ENCODE measurements at places on chromosomes 6 and 20.

GRCh38 chr6:118953391-118953790 is 18.4 kb upstream of the MCM9 start:
- no peak for DNase-seq

DNA sequence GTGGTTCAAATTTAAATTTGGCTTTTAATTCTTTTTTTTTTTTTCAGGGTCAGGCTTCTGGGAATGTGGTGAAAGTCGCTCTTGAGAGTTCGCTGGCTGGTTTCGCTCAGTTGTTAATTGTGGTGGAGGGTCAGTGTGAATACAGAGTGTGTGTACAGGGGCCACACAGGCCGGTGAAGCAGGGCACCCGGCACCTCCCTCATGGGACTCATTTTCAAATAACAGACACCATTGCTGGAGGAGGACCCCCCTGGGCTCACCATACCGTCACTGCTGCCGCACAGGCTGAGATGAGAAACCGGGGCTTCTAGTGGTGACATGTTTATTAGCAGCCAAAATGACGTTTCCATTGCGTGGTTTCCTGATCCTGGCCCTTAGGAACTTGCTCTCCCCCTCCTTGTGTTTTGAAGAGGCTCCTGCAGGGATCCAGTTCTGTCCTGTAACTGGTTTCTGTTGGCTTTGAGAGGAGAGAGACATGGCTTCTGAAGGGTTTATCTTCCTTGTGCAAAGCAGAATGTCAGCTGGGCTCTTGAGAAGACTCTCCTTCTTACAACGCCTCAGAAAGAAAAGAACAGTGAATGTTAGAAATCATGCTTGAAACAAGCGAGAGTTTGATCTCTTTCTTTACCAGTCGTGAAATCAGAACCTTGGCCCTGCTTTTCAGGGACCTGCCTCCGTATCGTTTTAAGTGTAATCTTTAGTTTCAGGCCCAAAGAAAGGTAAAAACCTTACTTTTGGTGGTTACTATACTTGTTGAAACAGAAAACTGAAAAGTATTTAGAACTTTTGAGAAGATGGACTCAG is 37.8 kb downstream of the DUSP22 start:
- DNase-seq, result no peak

GRCh38 chr20:22729180-22729579 is 144.8 kb upstream of the FOXA2 start:
- no peak for DNase-seq

DNA sequence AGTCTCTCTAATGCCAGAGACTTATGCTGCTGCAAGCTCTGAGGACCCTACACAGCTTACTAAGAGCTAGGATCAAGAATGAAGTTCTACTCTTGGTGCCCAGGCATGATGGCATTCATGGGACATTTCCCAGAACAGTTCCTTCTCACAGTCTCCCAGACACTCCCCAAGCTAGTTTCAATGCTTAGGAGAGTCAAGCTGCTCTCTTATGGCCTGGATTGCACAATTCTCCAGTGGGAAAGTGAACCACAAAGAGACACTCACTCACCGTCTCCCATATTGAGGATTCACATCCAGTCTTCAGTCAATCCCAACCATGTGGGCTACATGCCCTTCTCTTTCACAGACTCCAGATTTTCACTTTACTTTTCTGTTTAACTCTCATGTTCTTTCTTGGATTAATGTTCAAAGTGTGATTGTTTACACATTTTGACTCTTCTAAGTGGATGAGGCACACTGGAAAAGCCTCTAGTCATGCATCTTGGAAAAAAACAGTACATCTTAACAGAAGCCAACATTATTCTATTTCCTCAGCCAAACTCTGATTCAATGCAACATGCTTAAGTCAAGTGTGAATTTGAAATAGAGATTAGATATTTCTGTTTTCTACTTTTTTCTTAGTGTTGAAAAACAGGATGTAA is 447.8 kb upstream of the BTBD3 start:
- DNase-seq, result no peak

GRCh38 chr6:134315974-134316441 is 1.9 kb downstream of the SGK1 start:
- DNase-seq, result no peak

DNA sequence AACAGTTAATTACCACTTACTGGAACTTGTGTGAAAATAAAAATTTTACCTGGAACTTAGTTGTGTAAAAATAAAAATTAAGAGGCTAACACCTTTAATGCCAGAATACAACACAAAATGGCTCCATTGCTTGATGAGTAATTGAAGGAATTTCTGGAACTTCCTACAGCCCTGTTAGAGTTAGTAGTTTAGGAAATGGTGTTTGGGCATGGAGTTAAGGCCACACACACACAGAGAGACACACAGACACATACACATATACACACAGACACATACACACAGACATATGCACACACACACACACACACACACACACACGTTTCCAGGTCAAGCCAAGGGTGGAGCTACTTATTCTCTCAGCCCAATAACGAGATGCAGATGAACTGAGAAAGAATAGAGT is 20.6 kb upstream of the CST3 start:
- no peak for DNase-seq

GRCh38 chr6:114342826-114343781 is at the start of gene HS3ST5:
Gene HS3ST5, minus strand, starts transcription at chr6:114343023. Its CDS starts 280,178 bp downstream, at chr6:114062845.
- DNase-seq, result no peak

GRCh38 chr6:126388104-126388598 is 48.2 kb downstream of the CENPW start:
- no peak for DNase-seq

GRCh38 chr20:6975311-6975710 is 207.8 kb downstream of the BMP2 start:
- DNase-seq, result no peak

- no peak for DNase-seq
Observed at GRCh38 chr20:33791021-33791420, 20.1 kb upstream of the CHMP4B start.

DNA sequence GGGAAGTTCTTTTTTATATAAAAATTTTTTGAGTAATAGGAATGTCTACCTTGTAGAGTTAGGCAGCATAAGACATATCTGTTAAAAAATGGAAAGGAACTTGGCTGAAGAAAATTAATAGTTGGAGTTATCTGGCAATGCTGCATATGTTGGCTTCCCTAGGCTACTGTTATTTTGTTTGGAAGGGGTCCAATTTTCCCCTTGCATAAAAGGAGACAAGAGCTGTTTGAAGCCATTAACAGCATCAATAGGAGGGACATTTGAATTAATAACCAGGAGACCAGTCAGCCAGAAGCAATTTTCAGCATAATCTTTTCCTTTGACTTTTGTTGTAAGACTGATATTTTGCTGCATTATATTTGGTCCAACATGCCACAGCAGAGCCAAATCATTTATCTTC is 80.9 kb upstream of the TAB2 start:
- no peak for DNase-seq

DNA sequence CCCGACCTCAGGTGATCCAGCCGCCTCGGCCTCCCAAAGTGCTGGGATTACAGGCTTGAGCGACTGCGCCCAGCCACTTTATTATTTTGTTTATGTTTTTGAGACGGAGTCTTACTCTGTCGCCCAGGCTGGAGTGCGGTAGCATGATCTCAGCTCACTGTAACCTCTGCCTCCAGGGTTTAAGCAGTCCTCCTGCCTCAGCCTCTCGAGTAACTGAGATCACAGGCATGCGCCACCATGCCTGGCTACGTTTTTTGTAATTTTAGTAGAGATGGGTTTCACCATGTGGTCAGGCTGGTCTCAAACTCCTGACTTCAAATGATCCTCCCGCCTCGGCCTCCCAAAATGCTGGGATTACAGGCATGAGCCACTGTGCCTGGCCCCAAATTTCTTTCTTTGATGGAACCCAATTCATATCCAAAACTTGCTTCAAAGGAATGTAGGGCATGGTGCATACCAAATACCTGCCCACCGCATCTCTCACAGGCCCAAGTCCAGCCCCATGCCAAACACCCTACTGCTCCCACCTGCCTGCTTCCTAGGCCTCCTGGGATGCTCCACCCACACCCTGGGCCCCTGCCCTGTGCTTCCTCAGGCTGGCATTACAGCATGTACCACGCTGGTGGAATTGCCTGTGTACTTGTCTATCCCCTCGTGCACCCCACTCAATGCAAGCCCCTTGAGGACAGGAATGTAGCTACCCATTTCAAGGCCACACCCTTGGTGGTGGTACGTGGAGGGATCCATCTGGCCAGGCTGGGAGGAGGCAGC is 4.9 kb upstream of the HMGA1 start:
- no peak for DNase-seq

DNA sequence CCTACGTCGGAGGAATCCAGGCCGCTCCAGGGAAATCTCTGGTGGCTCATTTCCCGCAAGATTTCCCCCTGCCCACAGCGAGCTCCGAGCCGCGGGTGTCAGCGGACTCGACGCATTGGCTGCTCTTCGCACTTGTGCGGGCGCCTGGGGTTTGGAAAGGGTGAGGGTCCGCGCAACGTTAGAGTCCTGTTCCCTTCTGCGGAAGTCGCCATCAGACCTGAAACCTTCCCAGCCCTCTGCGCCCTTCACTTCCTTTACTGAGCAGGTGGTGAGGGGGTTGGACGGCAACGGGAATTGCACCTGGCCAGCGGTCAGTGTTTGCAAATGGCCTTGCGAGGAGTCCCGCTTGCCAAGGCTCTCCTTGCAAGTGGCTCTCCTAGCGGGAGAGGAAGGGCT is 8.4 kb downstream of the PAX1 start:
- no peak for DNase-seq

DNA sequence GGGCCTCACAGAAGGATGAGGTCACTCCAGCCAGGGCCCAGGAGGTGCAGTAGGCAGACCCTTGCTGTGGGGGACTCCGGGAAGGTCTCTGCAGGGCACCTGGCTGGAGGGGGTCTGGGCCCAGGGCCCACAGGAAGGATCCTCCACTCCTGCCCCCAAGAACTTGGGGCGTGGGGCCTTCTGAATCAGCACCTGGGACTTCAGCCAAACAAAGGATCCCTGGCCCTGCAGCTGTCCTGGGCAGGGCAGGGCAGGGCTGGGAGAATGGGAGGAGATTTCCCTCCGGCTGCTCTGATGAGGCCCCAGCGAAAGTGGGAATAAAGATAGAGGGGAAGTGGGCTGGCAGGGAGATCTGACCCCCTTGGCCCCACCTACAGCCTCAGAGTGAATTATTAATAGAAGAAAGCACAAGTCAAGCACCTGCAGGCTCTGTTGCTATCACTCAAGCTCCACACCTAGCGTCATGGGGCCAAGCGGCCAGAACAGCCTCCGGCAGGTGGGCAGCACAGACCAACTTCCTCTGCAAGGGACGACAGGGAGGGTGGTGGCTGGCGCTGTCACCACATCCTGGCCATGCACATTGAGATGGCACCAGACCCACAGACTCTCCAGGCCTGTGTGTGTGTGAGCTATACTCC is 61.6 kb upstream of the MRPS10 start:
- DNase-seq, result no peak

- no peak for DNase-seq
Observed at GRCh38 chr6:21295506-21296240, 297.9 kb upstream of the SOX4 start.

DNA sequence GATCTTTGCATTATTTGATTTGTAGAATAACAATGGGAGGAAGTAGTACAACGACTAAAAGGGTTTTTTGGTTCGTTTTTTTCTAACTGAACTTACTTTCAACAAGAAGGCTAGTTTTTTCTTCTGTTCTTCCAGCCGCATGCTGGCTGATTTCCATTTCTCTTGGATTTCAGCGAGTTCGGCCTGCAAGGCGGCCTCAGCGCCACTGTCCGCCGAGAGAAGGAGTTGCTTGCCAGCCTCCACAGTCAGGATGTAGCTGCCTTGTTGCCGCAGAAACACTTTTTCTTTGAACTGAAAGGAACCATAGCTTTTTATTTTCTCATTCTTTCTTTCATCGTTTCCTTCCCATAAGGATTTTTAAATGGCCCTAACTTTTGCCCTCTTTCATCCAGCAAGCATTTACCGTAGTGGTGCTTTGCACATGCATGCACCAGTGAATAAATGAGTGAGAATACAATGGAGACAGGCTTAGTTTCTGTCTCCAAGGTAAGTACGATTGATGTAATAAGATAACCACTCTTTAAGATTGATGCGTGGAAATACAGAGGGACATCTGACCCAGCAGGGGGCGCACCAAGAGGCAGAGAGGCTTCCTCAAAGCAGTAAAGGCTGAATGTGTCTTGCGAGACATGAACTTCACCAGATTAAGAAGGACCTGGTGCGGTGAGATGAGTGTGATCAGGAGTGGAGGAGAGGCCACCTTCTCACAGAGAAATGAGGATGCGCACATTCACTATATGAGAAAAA is 398.8 kb downstream of the ESR1 start:
- DNase-seq, result no peak

- no peak for DNase-seq
Observed at GRCh38 chr6:44733126-44733525, 345.6 kb downstream of the CDC5L start.

- DNase-seq, result no peak
Observed at GRCh38 chr6:37302086-37302686, 44.2 kb upstream of the TMEM217 start.

- DNase-seq, result no peak
Observed at GRCh38 chr6:151054306-151054705, 185.5 kb upstream of the AKAP12 start.

- no peak for DNase-seq
Observed at GRCh38 chr20:34567892-34568865, 9.7 kb downstream of the MAP1LC3A start.

GRCh38 chr6:149242883-149243282 is 74.6 kb upstream of the TAB2 start:
- DNase-seq, result no peak

- DNase-seq, result no peak
Observed at GRCh38 chr6:137271245-137272183, 52.3 kb upstream of the IFNGR1 start.

DNA sequence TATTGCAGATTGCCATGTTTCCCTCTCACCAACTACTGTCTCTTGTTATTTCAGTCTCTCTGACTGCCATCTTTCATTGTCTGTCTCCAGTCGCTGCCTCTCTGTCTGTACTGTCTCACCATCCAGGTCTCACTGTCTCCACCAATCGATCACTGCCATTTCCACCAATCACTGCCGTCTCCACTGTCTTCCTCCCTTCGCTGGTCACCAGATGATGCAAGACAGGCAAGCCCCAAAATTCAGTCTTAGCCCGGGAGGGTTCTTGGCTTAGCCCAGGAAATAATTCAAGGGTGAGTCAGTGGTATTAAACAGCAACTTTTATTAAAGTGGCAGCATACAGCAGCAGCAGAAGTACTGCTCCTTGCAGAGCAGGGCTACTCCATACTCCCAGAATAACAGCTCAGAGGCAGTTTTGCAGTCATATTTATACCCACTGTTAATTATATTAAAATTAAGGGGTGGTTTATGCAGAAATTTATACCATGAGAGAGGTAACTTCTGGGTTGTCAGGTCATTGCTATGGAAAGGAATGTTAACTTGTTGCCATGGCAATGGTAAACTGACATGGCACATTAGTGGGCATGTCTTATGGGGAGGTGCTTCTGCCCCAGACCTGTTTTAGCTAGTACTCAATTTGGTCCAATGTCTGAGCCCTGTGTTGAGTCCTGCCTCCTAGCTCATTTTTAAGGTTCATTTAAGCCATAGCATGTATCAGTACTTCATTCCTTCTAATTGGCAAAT is 23.0 kb upstream of the ECHDC1 start:
- DNase-seq, result no peak

- DNase-seq, result no peak
Observed at GRCh38 chr20:10504994-10505730, 70.1 kb downstream of the SLX4IP start.

GRCh38 chr6:72890233-72890632 is 268.4 kb downstream of the KCNQ5 start:
- no peak for DNase-seq

Data from NCI-H187 treated with DMSO at 0.1 percent for 48 hours (cell line).